ENCODE measurements at places on chromosomes 7 and 10.

DNA sequence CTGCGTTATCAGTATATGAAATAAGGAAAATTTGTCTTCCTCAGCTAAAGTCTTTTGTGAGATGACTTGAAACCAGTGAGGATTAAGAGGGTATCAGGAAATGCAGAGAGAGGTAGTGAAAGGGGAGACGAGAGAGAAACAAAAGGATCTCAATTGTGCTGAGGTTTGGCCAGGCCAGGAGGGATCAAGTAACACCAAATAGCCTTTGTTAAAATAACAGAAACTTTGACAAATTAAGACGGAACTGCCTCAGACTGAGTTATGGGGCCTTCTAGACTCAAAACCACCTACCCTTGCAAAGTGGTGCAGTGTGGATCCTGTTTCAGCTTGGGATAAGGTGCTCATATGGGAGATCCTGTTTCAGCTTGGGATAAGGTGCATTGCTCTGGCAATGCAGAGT lies 263.1 kb downstream of the CREB5 start:
- DNase-seq, result no peak

- DNase-seq, result no peak
Observed at GRCh38 chr10:68813559-68813958, 13.8 kb upstream of the STOX1 start.

GRCh38 chr10:26574783-26575182 lies 122.7 kb upstream of the PDSS1 start:
- no peak for DNase-seq

DNA sequence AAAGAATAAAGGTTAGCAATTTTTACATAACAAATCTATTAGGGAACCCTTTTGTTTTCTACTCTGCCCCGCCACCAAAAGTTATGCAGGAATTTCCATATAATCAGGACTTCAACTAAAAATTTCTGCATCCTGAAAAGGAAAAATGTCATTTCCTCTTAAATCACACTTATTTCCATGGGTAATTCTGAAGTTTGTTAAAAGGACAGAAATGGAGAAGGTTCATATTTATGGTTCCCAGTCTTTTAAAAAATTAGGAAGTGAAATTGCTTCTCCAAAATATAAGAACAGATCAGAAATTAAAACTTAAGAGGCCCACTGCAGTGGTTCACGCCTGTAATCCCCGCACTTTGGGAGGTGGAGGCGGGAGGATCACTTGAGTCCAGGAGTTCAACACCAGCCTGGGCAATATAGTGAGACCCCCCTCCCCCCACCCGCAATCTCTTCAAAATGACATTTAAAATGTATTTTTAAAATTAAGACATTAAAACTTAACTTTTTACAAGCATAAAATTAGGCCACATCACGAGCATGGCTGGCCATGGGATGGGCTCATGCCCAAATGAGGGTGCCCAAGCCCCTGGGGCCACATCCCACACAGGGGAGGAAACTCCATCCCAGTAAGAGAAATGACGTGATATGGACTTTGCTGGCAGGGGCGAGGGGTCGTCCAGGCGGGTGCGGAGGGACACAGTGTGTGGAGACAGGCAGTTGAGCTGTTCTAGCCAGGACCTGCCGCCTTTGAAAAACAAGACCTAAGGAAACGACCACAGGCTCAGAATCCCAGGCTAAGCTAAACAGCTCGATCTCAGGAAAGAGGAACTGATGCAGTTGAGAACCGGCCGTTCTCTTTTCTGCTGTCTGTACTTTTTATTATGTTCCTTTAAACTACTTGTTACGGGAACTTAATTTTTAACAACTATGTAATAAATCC lies 51.3 kb upstream of the NFE2L3 start:
- no peak for DNase-seq

- DNase-seq, result no peak
Observed at GRCh38 chr7:124643311-124643811, 122.2 kb downstream of the GPR37 start.

DNA sequence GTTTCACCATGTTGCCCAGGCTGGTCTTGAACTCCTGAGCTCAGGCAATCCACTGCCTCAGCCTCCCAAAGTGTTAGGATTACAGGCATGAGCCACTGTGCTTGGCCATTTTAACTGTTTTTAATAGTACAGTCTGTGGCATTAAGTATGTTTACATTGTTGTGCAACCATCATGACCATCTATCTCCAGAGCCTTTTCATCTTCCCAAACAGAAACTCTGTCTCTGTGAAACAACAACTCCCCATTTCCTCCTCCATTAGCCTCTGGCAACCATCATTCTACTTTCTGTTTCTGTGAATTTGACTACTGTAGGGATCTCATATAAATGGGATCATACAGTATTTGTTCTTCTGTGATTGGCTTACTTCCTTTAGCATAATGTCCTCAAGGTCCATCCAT lies 48.3 kb upstream of the SEPHS1 start:
- DNase-seq, result no peak

DNA sequence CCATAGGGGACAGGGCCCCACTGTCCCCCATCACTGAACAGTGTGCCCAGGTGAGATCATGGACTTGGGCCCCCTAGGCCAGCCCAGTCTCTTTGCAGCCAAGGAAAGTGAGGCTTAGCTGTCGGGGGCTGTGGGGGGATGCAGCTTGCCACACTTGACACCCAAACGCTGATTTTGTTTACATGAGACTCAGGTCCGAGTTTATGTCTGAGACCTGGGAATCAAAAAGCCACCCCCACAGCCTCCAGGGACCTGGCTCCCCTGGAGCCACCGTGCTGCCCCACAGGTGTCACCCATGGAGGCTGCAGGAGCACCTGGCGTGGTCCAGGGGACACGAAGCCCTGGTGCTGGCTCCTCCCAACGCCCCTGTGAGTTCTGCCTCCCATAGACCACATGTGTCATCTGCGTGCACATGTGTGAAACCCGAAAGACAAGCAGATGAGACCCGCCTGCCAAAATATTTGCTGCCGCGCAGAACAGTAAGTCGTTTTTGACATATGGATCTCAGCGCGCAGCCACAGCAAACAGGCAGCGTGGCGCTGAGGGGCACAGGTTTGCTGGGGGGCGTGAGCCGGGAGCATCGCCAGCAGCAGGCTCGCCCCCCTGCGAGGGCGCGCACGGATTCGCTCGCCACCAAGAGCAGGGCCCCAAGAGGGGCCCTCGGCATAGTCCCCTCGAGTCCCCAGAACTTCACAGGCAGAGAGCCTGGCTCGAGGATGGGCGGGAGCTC lies 112.3 kb downstream of the LHPP start:
- no peak for DNase-seq

- DNase-seq, result no peak
Observed at GRCh38 chr7:113812591-113813255, 106.1 kb downstream of the PPP1R3A start.

DNA sequence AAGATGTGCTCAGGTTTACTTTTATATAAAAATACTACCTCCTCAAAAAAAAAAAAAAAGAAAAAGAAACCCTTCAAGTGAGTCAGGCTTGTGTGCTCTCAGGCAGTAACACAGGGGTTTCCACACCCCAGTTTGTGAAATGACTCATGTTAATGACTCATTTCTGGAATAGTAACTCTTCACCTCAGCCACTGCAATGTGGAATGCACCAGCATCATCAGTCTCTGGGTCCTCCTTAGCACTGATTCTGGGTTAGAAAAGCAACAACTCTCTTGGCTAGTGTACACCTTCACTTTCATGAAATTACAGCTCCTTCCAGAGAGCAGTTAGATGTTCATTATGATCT lies 110.6 kb downstream of the EMX2 start:
- DNase-seq, result no peak

DNA sequence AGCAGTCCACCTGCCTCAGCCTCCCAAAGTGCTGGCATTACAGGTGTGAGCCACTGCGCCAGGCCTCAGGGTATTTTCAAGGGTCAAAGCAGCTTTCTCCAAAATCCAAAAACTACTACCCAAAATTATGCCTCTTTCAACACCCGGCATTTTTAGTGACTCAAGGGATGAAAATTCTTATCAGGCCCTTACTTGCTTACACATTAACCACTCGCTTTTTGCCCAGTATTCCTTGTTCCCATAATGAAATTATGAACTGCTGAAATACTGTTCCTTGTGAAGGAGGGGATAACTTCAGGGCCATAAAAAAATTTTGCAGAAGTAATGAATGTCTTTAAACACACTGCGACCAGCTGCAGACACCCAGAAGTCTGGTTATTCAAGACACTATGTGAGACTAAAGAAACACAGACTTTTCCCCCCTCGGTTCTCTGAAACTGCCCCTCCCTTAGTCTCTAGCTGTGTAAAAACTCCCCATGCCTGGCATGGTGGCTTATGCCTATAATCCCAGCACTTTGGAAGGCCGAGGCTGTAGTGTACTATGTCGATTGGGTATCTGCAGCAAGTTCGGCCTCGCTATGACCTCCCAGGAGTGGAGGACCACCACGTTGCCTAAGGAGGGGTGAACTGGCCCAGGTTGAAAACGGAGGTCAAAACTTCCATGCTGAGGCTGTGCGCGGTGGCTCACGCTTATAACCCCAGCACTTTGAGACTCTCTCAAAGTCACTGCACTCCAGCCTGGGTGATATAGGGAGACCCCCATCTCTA lies 12.0 kb downstream of the FXYD4 start:
- no peak for DNase-seq

Data from stimulated activated CD4-positive, alpha-beta T cell treated with anti-CD3 and anti-CD28 coated beads, Interleukin-1b, Interleukin-23, amount 100 ng/mL, for 1 hour (primary cell).